ENCODE measurements at places on chromosomes 6 and 20.

DNA sequence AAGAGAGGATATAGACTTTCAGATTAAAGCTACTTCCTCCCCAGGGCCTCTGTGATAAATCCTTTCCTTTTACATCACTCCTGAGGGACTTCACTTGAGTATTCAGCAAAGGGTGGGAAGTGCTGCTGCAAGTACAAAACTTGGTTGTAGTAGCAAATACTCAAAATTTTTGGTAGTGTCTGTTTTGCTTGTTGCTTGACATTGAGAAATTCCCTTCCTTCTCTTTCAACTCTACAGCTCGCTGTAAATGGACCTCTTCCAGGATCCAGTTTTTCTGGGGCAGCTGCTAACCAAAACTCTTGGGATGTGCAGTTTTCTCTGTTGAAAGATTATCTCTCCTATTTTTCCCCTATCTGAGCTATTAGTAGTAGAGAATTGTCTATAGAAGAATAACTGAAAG lies 472.0 kb downstream of the CD109 start:
- DNase-seq: no peak

- DNase-seq: no peak
Measured at GRCh38 chr6:71420095-71420692, 131.6 kb downstream of the OGFRL1 start.

- no peak for DNase-seq
Measured at GRCh38 chr6:141123497-141123896, 1009.2 kb upstream of the GJE1 start.

DNA sequence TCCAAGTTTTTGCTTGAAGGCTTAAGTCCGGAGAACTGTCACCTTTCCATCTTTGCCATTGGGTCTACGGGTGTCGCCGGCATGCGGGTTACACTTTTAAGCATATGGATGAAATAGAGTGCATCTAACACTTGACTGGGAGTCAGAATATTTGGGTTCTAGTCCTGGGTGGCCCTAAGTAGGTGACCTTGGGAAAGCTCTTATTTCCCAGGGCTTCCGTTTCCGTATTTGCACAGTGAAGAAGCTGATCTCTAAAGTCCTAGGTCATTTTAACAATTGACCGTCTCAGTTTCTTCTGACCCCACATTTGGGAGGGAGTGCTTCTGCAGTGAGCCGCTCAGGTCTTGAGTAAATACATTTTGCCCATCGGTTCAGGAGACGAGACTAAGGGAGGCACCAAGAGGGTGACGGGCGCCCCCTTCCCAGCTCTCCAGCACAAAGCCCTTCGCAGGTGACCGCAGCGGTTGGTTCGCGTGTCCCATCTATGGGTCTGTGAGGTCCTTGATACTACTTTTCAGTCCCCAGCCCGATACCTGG lies 651 bp upstream of the BLTP3A start:
- peak; percentile 85 for DNase-seq

GRCh38 chr20:24950128-24950835 lies 1.2 kb downstream of the CST7 start:
- DNase-seq: peak; percentile 30

DNA sequence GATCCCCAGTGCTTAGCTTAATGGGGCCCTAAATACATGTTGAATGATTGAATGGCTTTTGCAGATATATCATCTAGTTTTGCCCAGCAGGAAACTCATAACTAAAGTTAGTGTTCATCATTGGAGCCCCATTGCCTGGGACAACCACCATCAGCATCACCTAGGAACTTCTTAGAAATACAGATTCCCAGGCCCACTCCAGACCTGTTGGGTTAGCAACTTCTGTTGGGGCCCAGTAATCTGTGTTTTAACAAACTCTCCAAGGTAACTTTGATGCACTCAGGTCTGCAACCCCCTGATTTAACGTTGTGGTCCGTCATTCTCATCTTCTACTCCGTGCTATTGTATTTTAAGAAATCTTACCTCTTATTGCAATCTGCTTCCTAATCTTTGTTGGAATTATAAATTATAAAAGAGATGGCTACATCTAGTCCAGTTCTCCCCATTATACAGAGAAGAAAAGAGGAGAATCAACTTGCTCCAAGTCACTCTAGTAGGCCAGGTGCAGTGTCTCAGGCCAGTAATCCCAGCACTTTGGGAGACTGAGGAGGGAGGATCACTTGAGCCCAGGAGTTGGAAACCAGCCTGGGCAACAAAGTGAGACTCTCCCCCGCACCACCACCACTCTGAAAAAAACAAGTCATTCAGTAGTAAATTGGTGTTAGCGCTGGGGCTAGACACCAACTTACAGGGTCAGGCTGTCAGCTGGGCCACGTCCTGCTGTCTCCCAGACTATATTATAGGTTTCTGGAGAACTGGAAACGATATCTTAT lies 13.7 kb downstream of the FOXP4 start:
- no peak for DNase-seq

- no peak for DNase-seq
Measured at GRCh38 chr20:57209413-57209812, 57.0 kb downstream of the BMP7 start.

GRCh38 chr6:138129190-138129589 lies 22.0 kb upstream of the PERP start:
- no peak for DNase-seq
